ENCODE measurements at places on chromosomes 11 and 22.

- DNase-seq = no peak
Observed at GRCh38 chr11:45859661-45860140, 12.4 kb downstream of the CRY2 start.

- DNase-seq = no peak
Observed at GRCh38 chr22:29831186-29831921, 6.7 kb downstream of the ASCC2 start.

DNA sequence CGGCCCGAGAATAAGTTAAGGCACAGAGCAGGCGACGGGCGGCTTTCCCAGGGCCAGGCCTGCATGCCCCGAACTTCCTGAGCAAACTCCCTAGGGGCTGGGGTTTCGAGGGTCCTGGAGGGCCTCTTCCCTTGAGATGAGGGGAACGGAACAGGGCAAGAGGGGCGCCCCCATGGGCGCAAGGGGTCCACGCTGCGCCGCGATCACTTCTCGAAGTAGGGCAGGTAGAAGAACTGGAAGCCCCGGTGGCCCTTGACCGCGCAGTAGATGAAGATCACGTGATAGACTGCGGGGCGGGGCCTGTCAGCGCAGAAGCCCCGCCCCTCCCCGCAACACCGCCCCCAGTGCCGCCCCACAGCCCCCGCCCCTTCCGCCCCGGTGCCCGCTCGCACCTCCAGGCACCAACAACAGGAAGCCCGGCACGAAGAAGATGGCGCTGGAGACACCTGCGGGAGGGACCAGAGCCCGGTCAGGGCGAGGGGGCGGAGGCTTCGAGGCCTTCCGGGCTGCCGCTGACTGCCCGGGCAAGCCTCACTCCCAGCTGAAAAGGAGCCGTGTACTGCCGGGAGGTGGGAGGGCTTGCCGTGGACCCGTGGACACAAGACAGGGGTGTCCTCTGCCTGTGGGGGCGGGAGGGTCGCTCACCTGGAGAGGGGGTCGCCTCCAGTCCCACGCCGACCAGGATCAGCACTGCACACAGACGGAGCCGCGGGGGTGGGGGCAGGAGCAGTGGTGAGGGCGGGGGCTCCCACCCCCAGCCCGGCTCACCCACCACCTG lies 4.5 kb downstream of the TMEM134 start:
- peak; percentile 86 for DNase-seq

- no peak for DNase-seq
Observed at GRCh38 chr11:114172871-114173444, 113.4 kb downstream of the ZBTB16 start.

- DNase-seq = no peak
Observed at GRCh38 chr22:23530106-23530505, 50.0 kb downstream of the IGLL1 start.

- DNase-seq = no peak
Observed at GRCh38 chr11:33689501-33689900, 11.1 kb downstream of the C11orf91 start.

GRCh38 chr22:37749226-37749625 lies 52.4 kb downstream of the TRIOBP start:
- DNase-seq = no peak

DNA sequence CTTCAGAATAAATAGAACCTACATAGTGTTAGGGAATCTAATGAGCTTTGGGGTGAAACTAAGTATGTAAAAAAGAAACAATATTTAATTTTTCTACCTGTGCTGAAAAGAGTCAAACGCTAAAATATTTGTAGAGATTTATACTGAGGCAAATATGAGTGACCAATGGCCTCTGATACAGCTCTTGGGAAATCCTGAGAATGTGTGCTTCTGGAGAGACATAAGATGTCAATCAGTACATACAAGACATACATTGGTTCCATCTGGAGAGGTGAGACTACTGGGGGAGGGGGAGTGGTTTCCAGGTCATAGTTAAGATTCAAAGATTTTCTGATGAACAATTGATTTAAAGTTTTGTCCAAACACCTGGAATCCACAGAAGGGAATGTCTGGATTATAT lies 970 bp downstream of the ASRGL1 start:
- DNase-seq = no peak

DNA sequence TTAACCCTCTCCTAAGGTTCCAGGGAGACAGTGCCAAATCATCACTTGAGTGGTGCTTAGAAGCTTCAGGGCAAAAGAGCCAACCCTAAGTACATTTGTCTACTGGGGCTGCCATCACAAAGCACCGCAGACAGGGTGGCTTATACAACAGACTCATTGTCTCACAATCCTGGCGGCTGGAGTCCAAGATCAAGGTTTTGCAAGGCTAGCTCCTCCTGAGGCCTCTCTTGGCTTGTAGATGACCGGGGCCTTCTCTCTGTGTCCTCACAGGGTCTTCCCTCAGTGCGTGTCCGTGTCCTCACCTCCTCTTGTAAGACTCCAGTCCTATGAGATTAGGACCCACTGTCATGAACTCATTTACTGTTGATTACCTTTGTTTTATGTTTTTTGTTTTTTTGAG lies 34.1 kb upstream of the CD81 start:
- DNase-seq = no peak

- no peak for DNase-seq
Observed at GRCh38 chr22:27473533-27473932, 328.0 kb downstream of the MN1 start.

GRCh38 chr22:48106715-48107259 lies 1344.3 kb downstream of the TBC1D22A start:
- DNase-seq = no peak

DNA sequence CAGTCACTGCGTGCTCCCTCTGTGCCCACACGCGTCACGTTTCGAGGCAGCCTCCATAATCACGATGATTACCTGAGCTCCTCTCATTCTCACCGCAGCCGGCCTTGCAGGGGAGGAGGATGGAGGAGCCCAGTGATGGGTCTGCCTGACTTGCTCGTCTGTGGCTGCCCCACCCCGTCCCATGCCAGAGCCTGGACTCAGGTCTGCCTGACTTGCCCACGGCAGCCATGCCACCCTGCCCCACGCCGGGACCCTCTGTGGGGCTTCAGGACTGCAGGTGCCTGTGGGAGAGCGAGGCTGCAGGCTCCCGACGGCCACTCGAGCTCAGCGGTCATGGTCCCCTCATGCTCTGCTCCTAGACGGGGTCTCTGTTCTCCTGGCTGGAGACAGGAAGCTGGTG lies 1025.1 kb downstream of the BRD1 start:
- DNase-seq = no peak

GRCh38 chr11:70117567-70118145 lies 39.5 kb downstream of the ANO1 start:
- DNase-seq = no peak

DNA sequence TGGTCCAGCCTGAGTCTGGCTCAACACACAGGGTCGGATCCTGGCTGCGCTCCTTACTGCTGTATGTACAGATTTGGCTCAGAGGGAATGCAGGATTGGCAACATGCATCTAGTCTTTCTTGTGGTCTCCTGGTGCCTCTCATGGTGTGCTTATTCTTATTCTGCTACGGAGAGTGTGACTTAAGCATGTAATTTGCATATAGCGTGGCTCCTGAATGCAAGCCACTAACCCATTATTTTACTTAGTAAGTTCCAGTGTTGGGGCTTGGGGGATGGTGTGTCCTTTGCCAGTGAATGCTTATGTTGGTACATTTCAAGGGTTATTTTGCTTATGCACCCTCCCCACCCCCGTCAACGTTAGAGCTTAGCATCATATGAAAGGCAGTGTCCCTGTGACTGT lies 51.2 kb downstream of the PTPRJ start:
- DNase-seq = no peak

- DNase-seq = no peak
Observed at GRCh38 chr11:17066691-17067090, 10.8 kb downstream of the RPS13 start.

DNA sequence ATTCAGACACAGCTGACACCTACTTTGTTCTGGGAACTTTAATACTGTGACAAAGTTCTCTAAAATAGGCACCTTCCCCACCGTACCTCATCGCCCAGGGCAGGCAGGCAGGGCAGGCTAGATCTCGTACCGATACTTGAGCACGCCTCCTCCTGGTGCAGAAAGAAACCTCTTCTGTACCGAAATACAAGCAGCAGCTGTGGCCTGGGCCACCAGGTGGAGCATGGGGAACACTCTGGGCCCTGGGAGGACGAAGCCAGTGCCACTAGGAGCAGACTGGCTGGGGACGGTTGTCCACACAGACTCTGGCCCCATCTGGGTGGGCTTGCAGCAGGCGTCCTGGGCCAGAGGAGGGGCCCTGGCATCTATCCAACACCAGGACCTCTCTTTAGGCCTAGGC lies 12.8 kb downstream of the PMM1 start:
- no peak for DNase-seq

DNA sequence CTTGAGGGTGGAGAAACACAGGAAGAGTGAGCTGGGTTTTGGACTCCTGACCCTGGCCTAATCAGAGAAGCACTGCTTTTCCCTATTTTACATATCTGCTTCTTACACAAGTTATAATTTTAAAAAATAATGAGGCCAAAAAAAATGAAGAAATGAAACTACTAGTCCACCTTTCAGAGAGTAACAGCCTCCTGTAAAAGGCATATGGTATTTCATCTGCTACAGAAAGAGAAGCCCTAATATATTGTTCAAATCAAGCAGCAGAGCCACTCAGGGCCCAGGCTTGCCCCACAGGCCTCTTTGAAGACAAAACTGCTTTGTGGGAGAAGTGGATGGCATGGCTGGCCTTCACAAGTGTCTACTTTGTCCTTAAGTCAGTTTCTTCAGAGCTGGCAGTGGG lies 10.0 kb downstream of the DIXDC1 start:
- no peak for DNase-seq

GRCh38 chr11:67997475-67997921 lies 6.4 kb downstream of the UNC93B1 start:
- DNase-seq = no peak

DNA sequence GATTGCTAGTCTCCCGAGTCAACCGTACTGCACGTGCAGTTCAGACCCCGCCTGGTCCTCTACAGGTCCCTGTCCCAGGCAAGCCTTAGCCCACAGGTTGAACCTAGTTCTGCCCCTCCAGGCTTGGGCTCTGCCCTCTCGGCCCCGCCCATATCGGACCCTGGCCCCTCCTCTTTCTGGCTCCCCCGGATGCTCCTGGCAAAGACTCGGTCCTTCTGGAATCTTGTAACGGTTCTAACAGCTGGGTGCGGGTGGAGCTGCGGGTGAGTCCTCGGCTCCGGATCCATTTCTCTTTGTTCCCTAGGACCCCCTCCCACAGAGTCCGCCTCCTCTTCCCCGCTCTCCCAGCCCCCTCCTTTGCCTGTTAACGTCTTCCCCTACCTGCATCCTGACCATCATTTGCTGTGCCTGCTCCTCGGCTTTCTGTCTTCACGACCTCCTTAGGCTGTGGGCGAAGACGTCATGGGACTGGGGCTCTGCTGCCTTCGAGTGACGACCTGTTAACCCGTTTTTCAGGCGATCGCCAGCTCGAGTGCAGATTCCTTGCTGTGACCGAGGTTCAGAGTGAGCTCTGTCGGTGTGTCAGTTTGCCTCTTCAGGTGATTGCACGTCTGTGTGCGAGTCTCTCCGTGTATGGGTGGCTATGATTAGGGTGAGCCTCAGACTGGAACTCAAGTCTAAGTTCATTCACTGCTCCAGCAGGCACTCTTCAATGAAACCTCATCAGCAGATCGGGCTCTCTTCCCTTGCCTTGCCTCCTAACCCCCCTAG lies at the start of gene DNHD1:
Gene DNHD1, plus strand, starts transcription at position 212 of the 771 bp plus-strand sequence. CDS start 936 bp downstream, outside the sequence.
- no peak for DNase-seq

- DNase-seq = no peak
Observed at GRCh38 chr11:131637469-131638175, 267.2 kb downstream of the NTM start.

- no peak for DNase-seq
Observed at GRCh38 chr11:35714882-35715627, 52.5 kb downstream of the TRIM44 start.

DNA sequence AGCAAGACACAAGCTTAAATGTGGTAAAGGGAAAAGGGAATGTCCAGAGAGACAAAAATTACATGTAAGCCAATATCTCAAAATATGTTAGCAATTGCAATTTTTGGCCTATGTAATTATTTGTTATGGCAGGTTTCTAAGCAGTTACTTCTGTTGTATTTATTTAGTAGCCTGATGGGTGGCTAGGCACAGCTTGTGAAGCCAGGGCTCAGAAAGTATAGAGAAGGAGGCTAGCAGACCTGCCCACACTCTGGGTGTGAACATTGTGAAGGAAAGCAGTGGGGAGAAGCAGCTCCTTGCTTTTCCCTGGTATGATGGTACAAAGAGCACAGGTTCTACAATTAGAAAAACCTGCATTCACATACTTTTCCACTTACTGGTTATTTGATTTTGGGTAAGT lies 196.5 kb upstream of the PGR start:
- no peak for DNase-seq

- DNase-seq = no peak
Observed at GRCh38 chr22:21818487-21819182, 48.8 kb downstream of the MAPK1 start.

GRCh38 chr22:39396797-39397195 lies 2.8 kb upstream of the TAB1 start:
- no peak for DNase-seq

GRCh38 chr11:63933459-63933858 lies 5.3 kb upstream of the NAA40 start:
- no peak for DNase-seq

- no peak for DNase-seq
Observed at GRCh38 chr22:32572741-32573500, 98.3 kb downstream of the FBXO7 start.

DNA sequence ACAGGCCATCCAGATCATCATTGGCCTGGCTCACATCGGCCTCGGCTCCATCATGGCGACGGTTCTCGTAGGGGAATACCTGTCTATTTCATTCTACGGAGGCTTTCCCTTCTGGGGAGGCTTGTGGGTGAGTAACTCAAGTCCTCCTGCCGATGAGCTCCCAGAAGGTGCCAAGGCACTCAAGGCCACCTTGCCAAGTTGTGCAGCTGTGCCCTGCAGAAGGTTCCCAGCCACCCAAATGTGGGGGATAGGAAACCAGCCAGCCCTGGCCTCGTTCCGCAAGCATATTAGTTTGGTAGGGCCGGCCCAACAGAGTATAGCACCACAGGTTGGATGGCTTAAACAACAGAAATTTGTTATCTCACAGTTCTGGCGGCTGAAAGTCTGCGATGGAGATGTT lies 4.0 kb downstream of the MS4A8 start:
- DNase-seq = no peak

GRCh38 chr22:39773503-39773902 lies 120.1 kb downstream of the ENTHD1 start:
- no peak for DNase-seq

GRCh38 chr11:65500387-65501185 lies 1.7 kb downstream of the MALAT1 start:
- no peak for DNase-seq

DNA sequence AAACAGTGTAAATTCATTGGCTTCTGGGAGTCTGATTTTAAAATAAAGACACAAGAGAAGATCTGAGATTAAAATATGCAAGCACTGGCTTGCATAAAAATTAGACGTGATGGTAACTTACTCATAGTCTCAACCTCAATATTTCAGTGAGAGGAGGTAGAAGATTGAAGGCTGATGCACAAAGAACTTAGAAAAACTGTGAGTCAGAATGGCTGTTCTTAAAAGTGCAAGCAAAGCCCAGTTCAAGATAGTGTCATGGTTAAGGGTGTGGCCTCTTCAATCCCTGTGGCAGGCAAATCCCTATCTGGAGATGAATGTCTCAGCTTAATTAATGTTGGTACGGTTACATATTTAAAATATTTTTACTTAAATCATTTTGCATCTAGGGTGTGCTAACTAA lies 33.6 kb upstream of the FIBIN start:
- DNase-seq = no peak

- no peak for DNase-seq
Observed at GRCh38 chr11:80451105-80451504, 1010.3 kb upstream of the TENM4 start.

- DNase-seq = no peak
Observed at GRCh38 chr22:25853501-25854284, 111.7 kb downstream of the MYO18B start.
